Renal cortical epithelial cell (primary cell): ENCODE measurements at places on chromosomes 2 and 18.

- no peak for DNase-seq
These were observed 245.3 kb downstream of the TFCP2L1 start for GRCh38 chr2:121039679-121040078.

GRCh38 chr18:13620206-13620672, 106.1 kb downstream of the FAM210A start:
- DNase-seq: no peak

DNA sequence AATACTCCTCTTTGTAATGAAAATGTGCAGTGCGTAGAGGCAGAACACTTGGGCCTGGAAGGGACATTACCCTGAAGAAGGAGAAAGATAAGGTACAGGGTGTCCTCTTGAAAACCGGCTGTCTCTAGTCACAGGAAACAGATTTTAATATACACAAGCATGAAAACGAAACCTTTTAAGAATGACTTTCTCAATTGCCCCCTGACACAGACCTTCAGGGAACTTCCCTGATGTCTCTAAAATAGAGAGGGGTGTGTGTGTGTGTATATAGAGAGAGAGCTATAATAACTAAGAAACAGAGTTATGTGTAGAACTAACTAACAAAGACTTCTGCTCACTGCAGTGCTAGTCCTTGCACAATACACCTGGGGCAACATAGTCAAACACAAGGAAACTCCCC, 780.0 kb downstream of the CNTNAP5 start:
- DNase-seq: peak; percentile 11

- DNase-seq: no peak
These were observed 123.3 kb downstream of the PRKCE start for GRCh38 chr2:45774688-45775244.

DNA sequence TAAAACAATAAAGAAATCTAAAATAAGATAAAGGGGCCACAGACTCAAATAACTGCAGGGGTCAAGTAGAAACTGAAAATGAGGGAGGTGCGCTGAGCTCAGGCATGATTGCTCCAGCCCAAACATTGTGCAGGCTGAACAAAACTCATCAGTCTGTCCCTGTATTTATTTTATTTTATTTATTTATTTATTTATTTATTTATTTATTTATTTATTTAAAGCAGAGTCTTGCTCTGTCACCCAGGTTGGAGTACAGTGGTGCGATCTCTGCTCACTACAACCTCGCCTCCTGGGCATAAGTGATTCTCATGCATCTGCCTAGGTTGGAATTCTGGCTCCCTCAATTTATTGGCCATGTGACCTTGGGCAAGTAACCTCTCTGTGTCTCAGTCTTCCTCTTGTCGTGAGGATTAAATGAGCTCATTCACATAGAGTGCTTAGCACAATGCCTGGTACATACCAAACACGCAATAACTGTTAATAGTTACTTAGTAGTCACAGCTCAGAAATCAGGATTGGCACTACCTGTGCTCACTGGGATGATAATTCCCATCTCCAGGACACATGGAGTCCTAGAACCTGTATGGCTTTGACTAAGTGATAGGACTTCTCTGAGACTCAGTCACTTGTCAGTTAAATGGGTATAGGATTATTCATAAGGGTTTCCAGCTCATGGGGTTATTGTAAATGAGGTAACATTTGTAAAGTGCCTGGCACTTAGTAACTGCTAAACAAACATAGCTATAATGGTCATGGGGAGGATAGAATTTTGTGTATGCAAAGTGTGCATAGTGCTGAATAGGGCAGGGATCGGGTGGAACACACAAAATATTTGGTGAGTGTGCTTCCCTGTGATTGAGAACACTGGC, 6.0 kb downstream of the SPEG start:
- DNase-seq: peak; percentile 68

- peak; percentile 68 for DNase-seq
These were observed 68.7 kb downstream of the DNAJC10 start for GRCh38 chr2:182784777-182785176.

DNA sequence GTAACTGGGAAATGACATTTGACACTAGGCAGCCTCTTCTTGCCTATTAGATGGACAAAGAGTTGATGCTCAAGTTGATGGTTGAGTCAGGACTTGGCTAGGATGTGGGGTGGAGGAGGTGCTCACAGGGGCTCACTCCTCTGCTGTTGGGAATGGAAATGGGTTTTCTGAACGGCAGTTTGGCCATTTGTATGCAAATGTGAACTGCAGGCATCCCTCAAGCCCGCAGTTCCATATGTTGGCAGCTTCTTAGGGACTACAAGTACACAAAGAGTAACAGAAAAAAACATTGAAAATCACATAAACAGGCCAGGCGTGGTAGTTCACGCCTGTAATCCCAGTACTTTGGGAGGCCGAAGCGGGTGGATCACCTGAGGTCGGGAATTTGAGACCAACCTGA, 80.8 kb downstream of the INPP5D start:
- DNase-seq: no peak

DNA sequence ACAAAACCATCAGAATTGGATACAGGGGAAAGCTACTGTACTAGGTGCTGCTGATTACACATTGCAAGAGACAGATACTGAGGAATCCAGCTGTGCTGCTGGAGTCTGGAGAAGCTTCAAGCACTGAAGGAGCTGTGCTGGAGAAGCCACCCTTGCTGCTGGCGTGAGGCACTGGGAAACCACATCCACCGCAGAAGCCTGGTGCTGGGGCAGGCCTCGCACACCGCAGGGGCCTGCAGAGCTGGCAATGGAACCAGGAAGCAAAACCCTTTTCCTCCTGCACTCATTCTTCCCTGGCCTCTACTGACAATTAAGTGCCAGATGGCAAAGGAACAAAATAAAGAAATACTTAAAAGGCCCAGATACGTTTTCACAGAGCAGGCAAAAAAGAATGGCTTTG, 94.4 kb upstream of the MSH6 start:
- DNase-seq: no peak

GRCh38 chr2:176917-177316, 86.9 kb downstream of the SH3YL1 start:
- DNase-seq: peak; percentile 49

DNA sequence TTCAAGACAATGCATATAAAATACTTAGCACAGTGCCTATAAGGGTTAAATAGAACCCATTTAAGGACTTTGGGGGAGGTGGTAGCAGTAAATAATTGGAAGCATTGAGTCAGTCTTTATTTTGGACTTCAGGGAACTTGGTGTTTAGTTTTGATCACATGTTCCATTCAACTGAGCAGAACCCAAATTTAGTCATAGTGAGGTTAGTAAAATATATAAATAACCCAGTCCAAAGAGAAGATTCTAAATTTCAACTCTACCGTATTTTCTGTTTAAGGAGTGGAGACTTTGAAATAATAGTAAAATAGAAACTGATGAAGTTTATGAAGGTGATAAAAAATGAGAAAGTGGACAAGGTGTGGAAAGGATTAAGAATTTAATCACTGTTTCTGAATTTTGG, 19.7 kb downstream of the TWSG1 start:
- DNase-seq: no peak
